ENCODE measurements at places on chromosomes 13 and 19.

DNA sequence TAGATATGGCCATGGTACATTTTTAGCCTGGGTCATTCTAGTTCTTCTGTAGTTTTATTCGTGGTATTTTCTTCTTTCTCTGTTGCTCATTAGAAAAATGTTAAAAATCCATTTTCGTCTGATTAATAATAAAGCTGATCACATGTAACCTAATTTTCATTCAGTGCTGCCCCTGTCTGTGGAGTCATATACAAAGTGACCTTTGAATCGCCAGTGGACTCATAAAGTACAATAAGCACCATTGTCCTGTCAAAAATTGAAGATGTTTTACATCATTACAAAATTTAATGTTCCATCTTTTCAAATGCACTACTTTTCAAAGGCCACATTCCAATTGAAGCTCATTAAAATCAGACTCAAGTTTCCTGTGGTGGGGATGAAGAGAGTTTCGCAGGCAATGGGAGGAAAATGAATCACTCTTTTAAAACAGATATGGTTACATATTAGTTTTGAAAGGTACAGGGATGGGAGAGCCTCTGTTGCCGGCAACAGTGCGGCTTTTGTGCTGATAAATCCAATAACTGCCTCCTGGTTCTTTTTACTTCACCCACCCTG is 205.4 kb downstream of the ZNF536 start:
- no peak for DNase-seq

GRCh38 chr13:110486061-110486715 is 75.3 kb downstream of the RAB20 start:
- DNase-seq = no peak

GRCh38 chr13:77784515-77784914 is 87.0 kb downstream of the SLAIN1 start:
- DNase-seq = no peak

GRCh38 chr19:40150170-40150569 is 41.1 kb upstream of the MAP3K10 start:
- DNase-seq = no peak

DNA sequence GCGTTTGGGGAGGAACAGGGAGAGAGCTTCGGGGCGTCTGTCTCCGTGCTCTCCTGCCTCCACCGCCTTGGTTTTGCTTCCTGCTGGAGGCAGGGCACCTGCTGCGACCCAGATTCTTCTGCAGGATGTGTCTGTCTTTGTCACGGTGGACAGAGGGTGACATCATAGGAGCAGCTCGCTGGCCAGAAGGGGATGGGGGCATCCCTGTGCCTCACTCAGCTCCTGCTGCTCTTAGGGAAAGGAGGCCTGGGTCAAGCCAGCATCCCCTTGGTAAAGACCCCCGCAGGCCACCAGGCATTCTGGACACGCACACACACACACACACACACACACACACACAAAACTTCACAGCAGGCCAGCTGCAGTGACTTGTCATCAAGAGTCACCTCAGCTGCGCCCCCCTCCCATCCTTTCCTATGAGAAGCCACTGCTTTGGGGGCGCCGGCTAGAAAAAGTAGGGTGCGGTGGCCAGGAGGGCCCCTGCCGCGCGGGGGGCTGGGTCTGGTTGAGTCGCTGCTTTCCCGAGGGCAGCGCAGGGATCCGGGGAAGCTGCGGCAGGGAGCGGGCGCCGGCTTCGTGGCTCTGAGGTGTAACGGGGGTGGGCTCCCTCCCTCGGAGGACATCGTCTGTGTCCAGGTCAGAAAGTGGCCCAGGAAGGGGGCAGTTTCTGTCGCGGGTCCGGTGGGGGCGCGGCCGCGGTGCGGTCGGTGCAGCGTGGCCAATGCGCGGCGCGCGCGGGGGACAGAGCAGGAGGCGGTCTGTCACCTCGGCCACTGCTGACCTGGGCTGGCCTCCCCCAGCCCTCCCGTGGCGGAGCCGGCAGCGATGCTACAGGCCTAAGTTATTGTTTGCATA is 15.8 kb upstream of the NPAS1 start:
- no peak for DNase-seq

DNA sequence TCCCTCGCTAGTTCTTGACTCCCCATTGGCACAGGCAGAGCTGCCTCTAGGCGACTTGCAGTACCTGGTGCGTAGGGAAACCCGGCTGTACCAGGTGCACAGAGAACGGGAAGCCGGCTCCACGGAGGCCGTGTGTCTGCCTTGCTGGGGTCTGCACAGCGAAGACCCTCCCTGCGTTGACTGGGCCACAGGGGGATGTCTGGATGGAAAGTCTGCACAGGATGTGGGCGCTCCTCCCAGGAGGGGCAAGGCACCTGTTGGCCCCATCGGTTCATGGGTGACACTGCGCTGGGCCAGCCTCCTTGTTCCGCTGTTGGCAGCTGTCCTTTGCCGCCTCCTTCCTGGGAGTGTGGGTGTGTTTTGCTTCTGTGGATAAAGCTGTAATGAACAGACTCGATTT is 138.3 kb downstream of the TEX29 start:
- no peak for DNase-seq

- DNase-seq = no peak
Measured at GRCh38 chr19:17329366-17330261, 5.0 kb downstream of the ANO8 start.

- DNase-seq = no peak
Measured at GRCh38 chr19:6228551-6229215, 51.1 kb downstream of the MLLT1 start.

GRCh38 chr13:32214071-32214470 is 101.1 kb downstream of the ZAR1L start:
- no peak for DNase-seq

- DNase-seq = no peak
Measured at GRCh38 chr13:28532388-28533124, 37.6 kb upstream of the FLT1 start.

All from head of caudate nucleus (tissue), 42 donors.